ENCODE measurements at places on chromosomes 2 and 18.

DNA sequence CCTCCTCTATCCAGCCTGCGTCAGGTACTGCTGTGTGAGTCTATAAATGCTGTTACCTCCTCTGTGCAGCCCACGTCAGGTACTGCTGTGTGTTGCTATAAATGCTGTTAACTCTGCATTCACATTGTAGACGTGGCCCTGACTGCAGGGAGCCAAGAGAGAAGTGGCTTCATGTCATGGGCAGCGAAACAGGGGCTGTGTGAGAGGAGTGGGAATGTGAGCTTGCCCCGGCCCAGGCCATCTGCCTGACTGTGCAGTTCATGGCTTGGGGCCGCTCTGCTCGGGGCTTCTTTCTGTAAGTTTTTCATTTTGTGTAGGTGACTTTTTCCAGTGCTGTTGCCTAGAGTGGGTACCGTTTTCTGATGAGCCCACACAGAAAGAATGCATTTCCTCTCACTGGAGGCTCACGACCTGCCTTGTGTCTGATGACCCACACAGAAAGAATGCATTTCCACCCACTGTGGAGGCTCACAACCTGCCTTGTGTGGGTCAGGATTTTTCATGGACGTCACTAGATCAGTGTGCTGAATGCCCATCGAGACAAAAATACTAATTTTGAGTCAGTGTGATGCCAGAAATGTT, 104.5 kb downstream of the SNTG2 start:
- no peak for DNase-seq

- DNase-seq, result no peak
Observed at GRCh38 chr2:54803783-54804751, 80.6 kb downstream of the EML6 start.

GRCh38 chr18:79611040-79611681, 68.4 kb upstream of the CTDP1 start:
- no peak for DNase-seq

- DNase-seq, result no peak
Observed at GRCh38 chr18:10131460-10132395, 217.9 kb downstream of the VAPA start.

GRCh38 chr2:19219060-19219459, 139.4 kb downstream of the OSR1 start:
- no peak for DNase-seq

GRCh38 chr2:24730481-24730880, 62.7 kb downstream of the PTRHD1 start:
- no peak for DNase-seq

GRCh38 chr2:136104977-136105376, 13.0 kb downstream of the CXCR4 start:
- no peak for DNase-seq

- no peak for DNase-seq
Observed at GRCh38 chr2:31434911-31435310, 20.4 kb upstream of the XDH start.

- DNase-seq, result no peak
Observed at GRCh38 chr18:1177232-1177631, 272.6 kb downstream of the ADCYAP1 start.

GRCh38 chr18:64254399-64255093, 105.7 kb upstream of the LINC00305 start:
- DNase-seq, result no peak

- no peak for DNase-seq
Observed at GRCh38 chr2:153543635-153544071, 65.1 kb upstream of the RPRM start.

DNA sequence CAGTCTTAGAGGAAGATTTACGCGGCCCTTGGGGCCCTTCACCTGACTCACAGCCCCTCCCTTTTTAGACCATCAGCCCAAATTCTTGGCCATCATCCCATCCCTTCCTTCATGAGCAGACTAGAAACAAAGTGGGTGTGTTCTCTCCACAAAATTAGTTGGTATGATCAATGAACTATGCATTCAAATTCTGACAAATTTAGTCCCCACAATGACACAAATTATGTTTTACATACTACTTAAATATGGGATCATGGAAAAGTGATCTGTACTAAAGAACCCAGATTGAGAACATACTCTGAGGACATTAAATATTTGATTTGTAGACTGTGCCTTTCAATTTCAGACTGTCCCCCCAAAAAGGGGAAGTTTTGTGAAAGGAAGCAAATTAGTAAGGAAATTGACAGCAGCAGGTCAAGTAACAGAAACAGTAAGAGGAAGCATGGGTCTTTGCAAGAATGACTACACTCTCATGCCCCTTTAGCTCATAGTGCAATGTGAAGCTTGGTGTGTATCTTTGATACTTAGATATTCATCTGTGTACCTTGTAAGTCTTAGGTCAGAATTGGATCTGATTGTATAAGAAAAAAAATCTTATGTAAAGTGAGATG, 2.2 kb upstream of the MAPRE2 start:
- DNase-seq, result no peak

GRCh38 chr18:75483662-75484061, 56.2 kb upstream of the SMIM21 start:
- no peak for DNase-seq

- DNase-seq, result no peak
Observed at GRCh38 chr2:219901155-219901554, 273.7 kb downstream of the SLC4A3 start.

GRCh38 chr2:54577944-54578647, 122.0 kb downstream of the SPTBN1 start:
- no peak for DNase-seq

Data from activated T-helper 1 cell treated with Interleukin-2 at 50 U/mL for 16 hours (primary cell).